ENCODE measurements at places on chromosomes 13 and 19.

GRCh38 chr19:14672188-14672872 lies 2.3 kb downstream of the ADGRE3 start:
- no peak for DNase-seq

GRCh38 chr13:20565115-20565736 lies 1.7 kb upstream of the IFT88 start:
- DNase-seq: no peak

DNA sequence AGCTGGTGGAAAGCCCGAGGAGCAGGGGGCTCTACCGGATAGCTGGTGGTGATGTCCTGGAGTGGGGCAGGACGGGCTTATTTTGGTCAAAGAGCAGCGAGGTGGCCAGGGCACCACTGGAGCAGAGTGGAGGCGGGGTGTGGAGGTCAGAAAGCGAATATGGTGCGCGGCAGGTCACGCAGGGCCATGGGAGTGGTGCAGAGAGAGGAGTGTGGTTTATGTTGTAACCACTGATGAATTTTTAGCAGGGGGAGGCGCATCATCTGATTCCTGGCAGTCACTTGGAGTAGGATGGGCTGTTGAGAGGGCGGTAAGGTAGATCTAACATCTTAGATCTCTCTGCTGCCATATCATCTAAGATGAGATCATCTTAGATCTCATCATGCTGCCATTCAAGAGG lies 1.4 kb upstream of the ZNF414 start:
- DNase-seq: no peak

DNA sequence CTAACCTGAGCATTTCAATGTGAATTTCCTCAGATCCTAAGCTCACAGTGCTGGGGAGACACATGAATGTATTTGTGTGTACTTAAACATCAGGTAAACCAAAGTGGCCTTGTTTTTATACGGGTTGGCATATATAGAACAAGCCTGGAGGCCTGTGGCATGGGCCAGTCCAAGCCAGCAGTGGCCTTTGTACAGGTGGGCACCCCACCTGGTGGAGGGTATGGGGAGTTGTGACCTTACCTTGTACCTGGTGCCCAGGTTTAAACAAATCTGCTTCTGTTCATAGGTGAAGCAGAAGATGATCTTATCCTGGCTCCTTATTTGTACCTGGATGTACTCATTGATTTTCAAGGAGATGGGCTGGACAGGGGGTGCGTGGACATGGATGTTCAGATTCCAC lies 71.0 kb downstream of the ERICH6B start:
- DNase-seq: no peak

- DNase-seq: no peak
These were observed 153.8 kb upstream of the UQCRFS1 start for GRCh38 chr19:29366757-29367156.

- DNase-seq: no peak
These were observed 25.0 kb downstream of the CKM start for GRCh38 chr19:45297674-45298073.

- DNase-seq: no peak
These were observed 133.4 kb downstream of the FOXO1 start for GRCh38 chr13:40533072-40533471.

- peak; percentile 79 for DNase-seq
These were observed 4.6 kb upstream of the SIGLEC10 start for GRCh38 chr19:51422053-51422448.

DNA sequence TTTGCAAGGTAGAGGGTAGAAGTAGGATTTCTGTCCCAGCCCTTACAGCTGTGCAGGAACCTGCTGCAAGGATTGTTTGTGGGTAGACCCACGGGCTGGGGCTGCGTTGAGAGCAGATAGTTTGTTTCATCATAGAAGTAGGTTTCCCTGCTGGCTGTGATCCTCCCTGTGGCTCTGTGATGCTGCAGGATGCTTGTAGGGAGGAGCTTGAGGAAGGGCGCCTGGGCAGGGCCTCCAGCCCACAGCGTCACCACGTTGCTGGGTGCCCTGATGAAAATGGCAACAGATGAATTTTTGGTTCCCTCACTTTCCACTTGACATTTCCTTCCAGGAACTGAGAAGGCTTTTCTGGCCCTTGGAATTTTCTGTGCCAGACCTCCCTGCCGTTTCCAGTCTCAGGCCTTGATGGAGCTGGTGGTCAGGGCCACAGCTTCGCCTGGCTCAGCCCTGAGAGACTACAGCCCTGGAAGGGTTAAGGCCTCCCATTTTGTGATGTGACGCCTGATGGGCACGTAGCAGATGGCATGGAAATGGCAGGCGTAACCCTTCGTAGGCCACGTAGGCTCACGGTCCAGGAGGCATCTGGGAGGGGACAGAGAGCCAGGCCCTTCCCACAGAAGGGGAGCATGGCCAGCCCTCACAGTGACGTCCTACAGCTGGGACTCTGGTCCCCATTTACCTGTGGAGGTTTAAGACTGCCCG lies 42.2 kb downstream of the GATAD2A start:
- DNase-seq: no peak

DNA sequence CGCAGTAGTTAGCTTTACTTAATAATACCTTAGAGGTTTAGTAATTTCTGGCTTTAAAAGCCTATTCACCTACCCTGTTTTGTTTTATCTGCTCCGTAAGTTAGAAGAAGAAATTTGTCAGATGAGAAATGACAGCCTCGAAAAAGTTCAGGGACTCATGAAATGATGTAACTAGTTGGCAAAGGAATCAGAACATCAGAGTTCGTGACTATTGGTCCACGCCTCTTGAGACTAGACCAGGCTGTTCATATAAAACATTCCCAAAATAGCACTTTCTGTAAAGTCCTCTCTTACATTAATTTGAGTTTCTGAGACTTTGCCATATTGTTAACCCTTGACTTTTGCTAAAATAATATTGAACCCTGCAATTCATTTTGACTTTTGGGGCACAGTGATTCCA lies 92.0 kb downstream of the HS6ST3 start:
- no peak for DNase-seq

- no peak for DNase-seq
These were observed 228.8 kb upstream of the STARD13 start for GRCh38 chr13:33514362-33514761.

DNA sequence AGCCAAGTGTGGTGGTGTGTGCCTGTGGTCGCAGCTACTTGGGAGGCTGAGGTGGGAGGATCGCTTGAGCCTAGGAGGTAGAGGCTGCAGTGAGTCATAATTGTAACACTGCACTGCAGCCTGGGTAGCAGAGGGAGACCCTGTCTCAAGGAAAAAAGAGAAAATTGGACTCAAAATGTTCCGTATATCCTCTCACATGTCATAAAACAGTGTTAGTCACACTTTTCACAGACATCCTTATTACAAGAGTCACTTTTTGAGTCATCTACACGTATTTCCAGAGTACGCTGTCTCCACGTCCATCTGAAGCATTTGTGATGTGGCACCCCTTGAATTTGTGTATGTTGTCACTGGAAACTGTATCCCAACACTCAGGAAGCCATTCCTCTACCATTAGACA lies 133.0 kb downstream of the SIPA1L3 start:
- no peak for DNase-seq

DNA sequence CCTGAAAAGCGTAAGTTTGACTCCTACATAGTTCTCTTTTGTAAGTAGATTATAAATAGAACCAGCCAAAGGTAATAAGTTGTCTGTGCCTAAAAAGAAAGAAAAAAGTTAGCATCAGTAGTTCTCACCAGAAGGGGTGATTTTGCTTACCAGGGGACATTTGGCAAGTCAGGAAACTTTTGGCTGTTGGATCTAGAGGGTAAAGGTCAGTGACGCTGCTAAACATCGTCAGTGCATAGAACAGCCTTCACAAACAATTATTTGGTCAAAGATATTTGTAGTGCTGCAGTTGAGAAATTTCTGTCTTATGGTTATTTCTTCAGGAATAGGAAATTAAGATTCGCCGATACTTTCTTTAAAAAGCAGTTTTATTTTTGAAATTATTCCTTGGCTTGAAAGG lies 2.0 kb downstream of the USPL1 start:
- no peak for DNase-seq

GRCh38 chr13:57546942-57547341 lies 84.6 kb upstream of the PCDH17 start:
- DNase-seq: no peak

- DNase-seq: no peak
These were observed at the start of gene GPC6 for GRCh38 chr13:93226623-93227279. Gene GPC6 (plus strand): TSS chr13:93226807.

DNA sequence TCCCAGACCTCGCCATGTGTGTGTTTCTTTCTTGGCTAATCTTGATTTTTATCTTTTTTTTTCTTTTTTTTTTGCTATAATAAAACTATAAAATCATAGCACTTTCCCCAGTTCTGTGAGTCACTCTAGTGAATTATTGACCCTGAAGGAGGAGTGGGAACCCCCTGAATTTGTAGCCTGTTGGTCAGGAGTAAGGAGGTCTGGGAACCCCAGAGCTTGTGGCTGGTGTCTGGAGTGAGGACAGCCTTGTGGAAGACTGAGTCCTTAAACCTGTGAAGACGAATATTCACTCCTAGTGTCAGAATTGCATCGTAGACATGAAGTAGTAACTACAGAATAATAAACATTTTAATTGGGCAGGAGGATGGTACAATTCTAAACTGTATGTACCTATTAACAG lies 7.4 kb downstream of the EID2B start:
- no peak for DNase-seq

- no peak for DNase-seq
These were observed 161.6 kb downstream of the NDFIP2 start for GRCh38 chr13:79642596-79642995.

DNA sequence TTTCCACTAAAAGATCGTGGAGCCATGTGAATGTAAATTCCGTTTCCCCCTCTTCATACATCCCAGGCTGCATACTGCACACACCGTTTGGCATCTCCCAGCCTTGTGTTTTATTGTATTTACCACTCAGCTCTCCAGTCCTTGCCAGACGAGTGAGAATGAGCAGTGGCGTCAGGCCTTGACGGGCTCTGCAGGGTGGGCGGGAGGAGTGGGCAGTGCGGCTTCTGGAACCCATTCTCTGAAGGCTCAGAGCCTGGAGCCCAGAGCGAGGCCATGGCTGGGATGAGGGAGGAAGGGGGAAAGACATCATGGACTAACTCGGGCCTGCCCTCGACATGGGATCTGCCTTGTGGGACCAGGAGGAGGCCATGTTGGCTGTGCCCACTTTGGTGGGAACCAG lies 25.1 kb downstream of the BICRA start:
- DNase-seq: no peak
